ENCODE measurements at places on chromosomes 6 and 20.

DNA sequence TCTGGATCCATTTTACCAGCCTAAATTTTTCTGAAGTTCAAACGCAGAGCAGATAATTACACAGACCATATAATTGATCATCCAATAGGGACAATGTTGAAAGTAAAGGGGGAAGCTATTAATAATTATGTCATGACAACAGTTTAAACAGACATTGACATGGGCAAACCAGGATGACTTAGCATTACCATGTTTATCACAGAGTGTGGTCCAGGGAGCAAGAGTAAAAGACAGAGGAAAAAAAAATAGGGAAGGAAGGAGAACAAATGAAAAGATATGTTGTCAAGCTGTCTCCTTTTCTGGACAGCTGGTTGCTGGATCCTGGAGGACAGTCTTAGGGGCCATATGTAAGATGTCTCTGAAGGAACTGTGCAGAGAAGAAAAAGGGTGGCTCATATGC is 69.4 kb upstream of the FBXL4 start:
- no peak for DNase-seq

DNA sequence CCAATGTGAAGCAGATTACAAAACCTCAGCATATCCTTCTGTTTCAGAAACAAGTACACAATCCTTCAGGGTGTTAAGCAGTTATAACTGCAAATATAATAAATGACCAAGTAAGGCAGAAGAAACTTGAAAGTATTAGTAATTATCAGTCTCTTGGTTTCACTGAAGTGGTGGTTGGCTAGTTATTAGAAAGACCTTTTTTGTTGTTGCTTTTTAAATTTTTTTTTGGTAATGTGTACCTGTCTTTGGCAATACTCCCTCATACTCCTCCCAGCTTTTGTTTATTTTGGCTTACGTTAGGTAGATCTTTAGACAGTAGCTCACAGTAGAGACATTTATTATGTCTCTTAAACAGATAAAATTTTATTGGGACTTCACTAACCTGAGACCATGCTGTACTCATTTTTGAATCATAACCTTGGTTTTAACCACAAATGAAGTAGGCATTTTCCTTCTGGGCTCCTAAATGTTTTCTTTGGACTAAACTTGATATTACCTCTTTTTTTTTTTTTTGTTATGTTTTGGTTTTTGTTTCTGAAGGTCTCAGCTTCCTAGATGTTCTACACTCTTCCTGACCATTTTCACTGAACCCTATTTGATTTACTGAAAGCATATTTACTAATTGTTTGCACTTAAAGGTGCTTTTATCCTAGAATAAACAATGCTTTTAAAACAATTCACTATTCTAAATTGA is 6.4 kb downstream of the CD2AP start:
- no peak for DNase-seq

GRCh38 chr6:112214739-112215269 is 39.6 kb downstream of the LAMA4 start:
- no peak for DNase-seq

DNA sequence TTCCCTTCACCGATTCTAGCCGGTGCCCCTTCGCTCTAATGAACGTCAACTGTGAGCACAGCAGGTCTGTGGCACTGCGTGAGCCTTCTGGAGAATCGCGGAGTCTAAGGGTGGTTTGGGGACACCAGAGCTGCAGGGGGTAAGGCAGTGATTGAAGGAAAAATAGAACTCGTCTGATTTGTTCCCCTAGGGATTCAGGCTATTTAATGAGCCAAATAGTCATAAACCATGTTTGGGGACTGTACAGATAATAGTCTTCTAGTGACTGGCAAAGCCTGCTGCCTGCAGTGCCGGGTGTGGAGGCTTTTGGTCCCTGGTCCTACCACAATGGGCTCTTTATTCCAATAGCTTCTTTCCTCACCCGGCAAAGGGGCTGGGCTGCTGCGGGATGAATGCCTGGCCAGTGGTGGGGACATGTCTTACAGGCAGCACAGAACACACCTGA is 11.1 kb upstream of the NTSR1 start:
- DNase-seq: no peak

DNA sequence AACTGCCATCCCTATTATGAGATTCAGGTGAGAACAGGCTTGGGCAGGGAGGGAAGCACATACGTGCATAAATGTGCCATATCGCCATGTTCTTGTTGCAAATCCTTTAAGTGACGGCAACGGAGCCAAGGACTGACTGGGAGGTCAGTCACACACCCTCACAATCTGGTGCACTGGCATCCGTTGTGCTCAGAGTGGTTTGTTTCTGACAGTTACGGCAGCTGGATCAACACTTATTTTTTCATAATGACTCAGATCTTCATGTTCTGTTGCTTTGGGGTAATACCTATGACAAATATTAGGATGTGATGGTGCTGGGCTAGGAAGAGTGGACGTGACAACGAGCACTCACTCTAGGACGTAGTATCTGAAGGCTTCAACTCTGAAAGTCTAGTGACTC is 56.2 kb upstream of the PREP start:
- DNase-seq: no peak

GRCh38 chr6:107154131-107154800 is 39.0 kb upstream of the BEND3 start:
- no peak for DNase-seq

DNA sequence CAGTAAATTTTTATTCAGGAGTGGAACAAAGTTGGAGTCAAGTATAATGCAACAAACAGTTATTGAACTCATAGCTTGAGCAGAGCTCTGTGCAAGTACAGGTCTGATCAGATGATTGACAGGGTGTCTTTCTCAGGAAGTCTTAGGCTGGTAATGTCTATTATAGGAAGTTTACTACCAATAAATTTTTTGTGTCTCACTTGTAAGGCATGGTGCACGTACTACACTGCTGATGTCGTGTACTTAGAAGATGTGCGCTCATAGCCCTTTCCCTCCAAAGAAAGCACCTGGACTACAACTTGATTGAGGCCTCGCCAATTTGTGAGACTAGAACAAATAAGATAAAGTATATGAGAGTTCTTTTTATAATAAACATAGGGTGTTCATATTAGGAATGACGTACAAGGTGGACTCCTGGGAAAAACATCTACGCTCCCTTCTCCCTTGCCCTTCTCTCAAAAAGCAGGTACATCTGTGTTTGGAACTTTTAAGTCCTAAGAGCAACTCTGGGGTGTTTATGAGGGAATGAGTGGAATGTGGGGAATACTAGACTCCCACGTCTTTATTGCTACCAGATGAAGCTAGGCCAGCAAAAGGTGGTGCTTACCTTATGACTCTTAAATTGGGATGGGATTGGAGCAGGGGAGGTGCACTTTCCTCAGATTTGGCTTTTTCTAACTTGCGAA is 1.5 kb downstream of the NDUFAF5 start:
- DNase-seq: no peak

DNA sequence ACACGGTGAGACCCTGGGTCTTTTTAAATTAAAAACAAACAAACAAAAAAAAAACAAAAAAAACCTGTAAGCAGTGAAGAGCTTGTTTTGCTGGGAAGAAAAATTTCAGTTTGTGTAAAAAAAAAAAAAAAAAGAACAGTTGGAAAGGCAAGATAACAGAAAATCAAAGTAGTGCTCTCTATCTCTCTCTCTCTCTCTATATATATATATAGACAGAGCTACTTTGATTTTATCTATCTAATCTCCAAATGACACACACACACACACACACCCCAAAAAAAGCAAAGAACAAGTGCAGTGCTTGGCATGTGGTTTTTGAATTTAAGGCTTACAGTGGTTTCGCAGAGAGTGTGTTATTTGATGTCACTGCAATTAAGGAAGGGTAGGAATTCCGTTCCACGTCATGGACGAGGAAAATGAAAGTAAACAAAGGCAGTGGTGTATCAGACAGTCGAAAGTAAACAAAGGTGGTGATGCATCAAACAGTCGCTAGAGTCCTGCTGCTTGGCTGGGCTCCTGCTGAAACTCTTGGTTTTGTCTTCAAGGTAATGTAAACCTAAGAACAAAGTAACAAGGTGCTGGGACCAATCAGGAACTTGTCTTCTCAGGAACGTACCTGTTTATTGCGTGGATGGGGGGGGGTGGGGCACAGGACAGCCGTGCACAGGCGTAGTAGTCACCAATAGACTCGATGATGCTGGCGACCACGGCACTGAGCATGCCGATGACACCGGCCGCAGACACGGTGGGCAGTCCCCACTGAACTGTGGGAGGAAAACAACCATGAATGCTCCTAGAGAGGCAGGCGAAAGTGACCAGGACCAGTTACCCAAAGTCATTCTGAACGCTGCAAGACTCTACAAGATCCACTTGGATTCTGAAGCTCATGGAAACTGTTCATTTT is 131.8 kb downstream of the SLC23A2 start:
- DNase-seq: no peak

DNA sequence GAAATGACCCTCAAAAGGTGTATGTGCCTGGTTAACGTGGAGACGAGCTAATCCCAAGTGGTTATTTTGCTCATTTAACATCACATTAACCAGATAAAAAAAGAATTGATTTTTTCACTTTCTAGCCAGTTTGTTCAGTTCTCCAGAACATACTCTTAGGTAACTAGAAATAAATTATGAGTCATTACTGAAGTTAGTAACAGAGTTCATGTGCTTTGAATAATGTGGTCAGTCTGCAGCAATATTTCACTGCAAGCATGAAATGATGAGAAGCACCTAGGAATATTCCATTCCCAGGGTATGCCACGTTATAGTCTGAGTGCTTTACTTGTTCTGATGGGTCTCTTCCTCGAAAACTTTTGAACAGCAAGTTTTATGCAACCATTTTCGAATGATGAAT is 138.3 kb upstream of the INSM1 start:
- no peak for DNase-seq

DNA sequence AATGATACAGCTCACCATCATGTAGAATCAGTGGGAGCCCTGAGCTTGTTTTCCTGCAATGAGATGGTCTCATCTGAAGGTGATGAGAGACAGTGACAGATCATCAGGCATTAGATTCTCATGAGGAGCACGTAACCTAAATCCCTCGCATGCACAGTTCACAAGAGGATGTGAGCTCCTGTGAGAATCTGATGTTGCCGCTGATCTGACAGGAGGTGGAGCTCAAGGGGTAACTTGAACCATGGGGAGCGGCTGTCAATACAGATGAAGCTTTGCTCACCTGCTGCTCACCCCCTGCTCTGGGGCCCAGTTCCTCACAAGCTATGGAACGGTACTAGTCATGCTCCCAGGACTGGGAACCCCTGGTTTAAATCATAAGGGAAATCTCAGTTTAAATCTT is 89.2 kb downstream of the THBS2 start:
- no peak for DNase-seq

DNA sequence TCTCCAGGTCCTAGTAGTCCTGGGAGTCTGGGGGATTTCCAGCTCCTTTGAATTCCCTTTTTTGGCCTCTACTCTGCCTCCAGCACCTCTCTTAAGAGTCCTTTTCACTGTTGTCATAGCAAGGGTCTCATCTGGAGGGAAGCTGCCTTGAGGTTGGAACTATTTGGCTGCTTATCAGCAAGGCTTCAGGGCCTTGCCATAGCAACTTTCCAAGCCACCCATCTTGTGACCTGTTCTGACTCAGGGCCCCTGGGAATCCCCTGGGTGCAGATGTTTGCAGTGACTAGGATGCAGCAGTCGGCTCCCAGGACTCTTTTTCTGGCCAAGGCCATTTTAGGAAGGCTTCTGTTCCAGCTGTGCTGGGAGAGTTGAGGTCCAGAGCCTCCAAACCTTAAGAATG is 12.4 kb downstream of the PKIG start:
- DNase-seq: no peak

DNA sequence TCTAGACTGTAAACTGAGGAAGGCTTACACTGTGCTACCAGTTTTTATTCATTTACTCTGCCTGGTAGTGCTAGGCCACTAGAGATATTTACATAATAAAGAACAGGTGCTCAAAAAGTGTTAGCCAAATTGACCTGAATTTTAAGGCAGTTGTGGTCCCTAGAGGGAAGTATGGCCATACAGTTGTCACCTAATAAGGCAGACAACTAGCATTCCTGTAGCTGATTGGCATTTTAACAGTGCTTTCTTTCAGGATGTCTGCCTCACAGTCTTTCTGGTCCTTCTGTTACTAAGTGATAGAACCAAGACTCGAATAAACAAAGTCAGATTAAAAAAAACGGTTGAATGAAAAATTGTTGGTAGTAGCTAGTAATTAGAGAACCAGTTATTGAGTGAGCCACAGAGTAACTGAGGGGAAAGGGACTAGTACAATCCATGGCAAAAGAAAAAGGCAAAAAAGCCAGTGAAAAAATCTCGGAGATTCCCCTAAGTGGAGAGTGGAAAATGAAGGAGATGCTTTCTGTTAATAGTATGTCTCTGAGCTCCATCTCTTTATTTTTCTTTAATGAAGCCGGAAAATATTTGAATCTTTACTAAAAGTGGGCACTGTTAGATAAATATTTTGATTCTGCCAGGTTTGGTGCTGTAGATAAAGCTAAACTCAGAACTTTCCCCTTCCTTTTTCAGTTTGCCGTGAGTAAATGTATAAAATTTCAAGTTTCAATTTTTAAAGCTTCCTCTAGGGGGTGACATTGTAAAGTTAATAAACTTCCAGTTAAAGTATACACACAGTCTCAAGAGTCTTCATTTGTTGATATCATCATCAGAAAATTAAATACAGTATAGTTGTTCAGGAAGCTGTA is 9.1 kb downstream of the VTA1 start:
- DNase-seq: no peak

GRCh38 chr6:7148100-7148822 is 40.5 kb downstream of the RREB1 start:
- no peak for DNase-seq

DNA sequence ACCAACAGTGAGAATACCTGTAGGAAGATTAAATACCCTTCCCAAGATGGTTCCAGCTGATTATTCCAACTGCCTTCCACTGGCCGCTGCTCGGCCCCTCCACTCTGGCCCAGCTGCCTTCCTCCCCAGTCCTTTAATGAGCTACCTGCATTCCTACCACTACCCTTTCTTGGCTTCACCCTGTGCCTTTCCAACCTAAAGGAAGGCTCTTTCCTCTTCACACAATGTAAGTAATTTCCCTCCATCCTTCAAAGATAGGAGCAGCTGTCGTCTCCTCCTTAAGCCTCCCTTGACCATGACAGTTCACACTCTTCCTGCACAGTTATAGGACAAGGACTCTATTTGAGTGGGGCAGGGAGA is 16.2 kb upstream of the SNX9 start:
- DNase-seq: no peak

- no peak for DNase-seq
Observed at GRCh38 chr6:151034825-151035781, 169.6 kb downstream of the MTHFD1L start.

All from activated CD8-positive, alpha-beta memory T cell treated with anti-CD3 and anti-CD28 coated beads for 1 hour (primary cell).